ENCODE measurements at places on chromosomes 13 and 19.

DNA sequence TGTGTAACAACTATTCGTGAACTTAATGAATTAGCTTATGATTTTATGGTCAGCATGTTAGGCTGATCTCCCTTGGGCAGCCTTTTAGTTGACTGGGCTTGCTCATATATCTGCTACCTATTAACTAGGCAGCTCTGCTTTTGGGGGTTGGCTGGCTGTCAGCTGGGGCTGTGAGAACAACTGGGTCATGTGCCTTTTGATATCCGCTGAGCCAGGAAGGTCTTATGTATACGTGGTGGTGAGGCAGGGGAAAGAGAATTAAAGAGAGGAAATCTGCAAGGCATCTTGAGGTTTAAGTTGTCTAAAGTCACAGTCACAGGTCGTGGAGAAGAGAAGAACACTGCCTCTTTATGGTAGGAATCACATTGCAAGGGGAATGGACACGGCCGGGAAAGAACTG, 206.9 kb downstream of the LMO7 start:
- no peak for DNase-seq

GRCh38 chr19:35542209-35542608, 3.2 kb upstream of the TMEM147 start:
- DNase-seq, result no peak

- DNase-seq, result no peak
Measured at GRCh38 chr19:2469102-2469914, 6.6 kb upstream of the GADD45B start.

GRCh38 chr19:4374498-4375163, 25.7 kb downstream of the SH3GL1 start:
- DNase-seq, result no peak

DNA sequence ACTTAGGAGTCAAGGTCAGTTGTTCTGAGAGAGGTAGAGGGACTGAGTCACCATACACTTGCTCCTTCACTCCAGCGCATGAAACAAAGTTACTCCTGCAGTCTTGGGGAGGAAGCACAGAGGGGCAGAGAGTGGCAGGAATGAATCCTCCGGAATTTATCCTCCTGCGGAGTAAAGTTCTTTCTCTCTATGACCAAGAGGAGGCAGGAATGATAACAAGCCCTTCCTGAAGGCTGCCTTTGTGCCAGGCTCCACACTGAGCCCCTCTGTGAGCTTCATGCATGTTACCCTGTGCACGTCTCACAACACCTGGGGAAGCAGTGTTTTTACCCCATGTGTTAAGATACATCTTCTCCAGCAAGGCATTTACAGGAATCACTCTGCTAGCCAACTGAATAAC, 458.4 kb downstream of the KLF12 start:
- DNase-seq, result no peak

- no peak for DNase-seq
Measured at GRCh38 chr19:30540761-30541160, 168.6 kb downstream of the ZNF536 start.

DNA sequence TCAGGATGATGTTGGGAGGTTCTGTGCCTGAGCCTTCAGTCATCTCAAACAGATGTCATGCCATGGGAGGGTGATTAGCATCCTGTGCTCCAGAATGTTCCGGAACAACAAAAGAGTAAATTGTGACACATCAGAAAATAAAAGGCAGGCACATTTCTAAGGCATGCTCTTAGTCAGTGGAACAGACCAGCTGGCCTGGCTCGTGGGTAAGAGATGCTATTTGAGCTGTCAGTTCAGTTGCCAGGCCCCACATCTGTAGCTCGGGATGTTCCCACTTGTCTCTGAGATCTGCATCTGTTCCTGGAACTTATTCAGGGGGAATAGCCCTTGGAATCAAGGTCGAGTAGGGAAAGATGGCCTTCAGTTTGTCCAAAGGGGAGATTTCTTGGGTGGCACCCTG, 26.0 kb downstream of the OLFM4 start:
- DNase-seq, result no peak

DNA sequence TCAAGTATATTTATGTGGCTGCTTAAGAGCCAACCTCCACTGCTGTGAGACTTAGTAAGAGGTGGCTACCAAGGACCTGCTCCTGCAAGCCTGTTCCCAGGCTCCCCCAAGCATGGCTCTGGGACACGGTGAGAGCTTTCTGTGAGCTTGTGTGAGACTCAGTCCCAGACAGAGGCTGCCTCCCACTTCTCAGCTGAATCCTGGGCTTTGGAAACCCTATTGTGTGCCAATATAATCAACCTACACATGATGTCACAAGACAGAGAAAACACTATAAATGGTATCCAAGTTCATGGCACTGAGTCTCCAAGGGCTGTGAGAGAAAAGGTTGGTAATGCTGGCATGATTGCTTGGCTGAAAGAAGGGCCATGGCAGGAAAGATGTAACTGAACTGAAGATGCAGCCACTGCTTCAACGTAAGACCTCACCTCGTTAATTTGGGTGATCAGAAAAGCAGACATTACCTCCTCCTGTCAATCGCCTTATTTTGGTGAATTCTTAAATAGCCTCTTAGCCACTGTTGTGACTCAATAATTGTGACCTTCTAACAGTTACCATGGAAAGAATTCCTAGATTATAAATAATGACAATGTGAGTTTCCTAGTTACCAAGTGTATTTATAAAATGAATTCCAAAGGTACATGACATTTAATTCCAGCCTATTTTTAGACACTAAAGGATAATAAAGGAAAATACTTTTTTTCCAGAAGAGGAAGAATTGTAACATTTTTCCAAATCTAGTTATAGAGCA, 332.0 kb downstream of the IRS2 start:
- DNase-seq, result no peak

DNA sequence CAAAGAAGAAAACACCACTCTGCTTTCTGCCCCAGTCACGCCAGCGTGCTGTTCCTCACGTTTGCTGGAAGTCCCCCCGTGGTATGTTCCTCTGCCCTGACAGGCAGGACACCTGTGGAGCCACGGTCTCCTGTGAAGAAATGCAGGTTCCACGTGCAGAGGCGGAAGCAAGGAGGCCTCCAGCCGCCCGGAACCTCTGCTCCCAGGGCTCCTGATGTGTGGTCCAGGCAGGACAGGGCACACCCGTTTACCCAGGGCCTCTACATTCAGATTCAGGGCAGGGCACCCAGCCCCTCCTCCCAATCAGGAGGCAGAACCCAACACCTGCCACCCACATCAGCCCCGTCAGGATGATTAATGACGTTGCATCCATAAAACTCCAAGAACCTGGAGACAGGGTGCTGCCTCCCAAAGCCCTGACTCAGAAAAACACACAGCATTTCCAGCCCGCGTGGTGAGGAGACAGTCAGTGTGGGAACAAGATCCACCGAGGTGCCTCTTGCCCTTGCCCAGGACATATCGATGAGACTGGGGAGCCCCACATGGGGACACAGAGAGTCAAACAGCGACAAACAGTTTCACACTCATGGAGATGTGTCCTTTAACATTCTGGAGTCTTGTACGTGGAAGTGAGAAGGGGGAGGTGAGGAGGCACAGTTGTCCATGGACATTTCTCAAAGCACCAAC, 76.2 kb downstream of the COL4A1 start:
- no peak for DNase-seq

GRCh38 chr19:56299688-56300087, 15.0 kb downstream of the ZSCAN5A start:
- DNase-seq, result no peak

DNA sequence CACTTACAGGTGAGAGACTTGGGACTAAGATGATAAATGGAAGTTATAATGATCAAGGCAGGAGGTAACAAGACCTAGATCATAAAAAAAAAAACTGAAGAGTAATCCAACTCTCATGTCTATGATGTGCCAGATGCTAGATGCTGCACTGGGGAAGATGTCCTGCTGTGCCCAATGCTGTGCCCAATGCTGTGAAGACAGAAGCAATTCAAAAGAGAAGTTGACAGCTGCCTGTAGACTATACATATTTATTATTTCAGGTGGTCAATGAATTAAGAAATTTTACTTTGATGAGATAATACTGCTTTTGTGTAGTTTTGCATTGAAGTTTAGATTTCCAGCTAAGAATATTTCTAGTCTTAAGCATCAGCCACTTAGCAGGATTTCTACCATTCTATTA, 21.5 kb downstream of the VWA8 start:
- no peak for DNase-seq

- no peak for DNase-seq
Measured at GRCh38 chr13:97316390-97316789, 94.3 kb downstream of the MBNL2 start.

- DNase-seq, result no peak
Measured at GRCh38 chr13:83086948-83087347, 795.3 kb downstream of the SLITRK1 start.

GRCh38 chr13:73715114-73715910, 418.9 kb downstream of the KLF12 start:
- DNase-seq, result no peak

DNA sequence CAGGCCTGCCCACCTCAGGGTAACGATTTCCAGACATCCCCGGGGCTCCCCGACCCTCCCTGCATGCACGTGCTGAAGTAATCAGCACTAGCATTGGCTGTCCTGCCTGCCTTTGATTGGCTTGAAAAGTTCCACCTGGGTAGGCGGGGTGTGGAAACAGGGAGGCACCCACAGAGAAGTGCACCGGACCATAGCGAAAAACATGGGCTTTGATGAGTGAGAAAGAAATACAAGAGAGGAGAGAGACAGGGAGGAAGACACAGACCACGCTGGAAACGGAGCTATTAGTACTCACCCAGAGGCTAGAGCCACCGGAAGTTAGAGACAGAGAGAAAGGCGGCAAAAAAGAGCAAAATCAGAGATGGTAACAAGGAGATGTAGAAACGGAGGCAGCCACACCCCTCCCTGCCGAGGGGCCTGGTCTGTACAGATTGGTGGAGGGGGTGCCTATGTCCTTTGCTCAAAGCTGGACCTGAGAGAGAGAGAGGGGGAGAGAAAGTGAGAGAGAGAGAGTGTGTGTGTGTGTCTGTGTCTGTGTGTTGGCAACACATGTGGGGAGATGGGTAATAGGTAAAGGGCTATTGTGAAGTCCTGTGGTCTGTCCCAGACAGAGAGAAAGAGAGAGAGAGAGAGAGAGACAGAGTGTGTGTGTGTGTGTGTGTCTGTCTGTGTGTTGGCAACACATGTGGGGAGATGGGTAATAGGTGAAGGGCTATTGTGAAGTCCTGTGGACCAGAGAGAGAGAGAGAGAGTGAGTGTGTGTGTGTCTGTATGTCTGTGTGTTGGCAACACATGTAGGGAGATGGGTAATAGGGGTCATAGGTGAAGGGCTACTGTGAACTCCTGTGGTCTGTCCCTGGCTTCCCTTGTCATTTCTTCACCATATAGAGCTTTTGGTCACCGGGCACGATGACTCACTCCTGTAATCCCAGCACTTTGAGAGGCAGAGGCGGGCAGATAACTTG, 2.9 kb downstream of the CGB3 start:
- no peak for DNase-seq

DNA sequence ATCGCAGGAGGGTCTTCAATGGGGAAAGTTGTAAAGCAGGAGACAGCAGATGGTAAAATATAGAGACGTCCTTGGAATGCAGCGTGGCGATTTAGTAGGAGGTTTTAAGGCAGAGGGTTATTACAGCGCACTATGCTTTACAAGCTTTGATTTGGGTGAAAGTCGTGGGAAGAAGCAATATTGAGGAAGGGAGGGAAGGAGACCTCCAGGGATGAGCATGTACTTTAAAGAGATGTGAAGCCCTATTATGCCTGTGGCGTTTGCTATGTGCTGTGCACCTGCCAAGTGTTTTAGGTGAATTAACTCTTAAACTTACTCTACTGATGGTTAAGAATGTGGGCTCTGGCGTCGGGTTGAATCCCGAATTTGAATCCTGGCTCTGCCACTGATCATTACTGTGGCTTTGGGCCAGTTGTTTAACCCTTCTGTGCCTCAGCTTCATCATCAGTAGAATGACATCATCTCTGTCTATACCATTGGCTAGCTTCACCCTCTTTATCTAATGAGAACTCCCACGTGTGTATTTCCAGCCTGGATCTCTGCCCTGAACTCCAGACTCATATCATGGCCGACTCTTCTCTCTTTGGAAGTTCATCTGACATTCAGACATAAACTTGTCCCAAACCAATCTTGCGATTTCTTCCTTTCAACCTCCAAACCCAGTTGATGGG, 583 bp downstream of the CCDC61 start:
- DNase-seq, result no peak

- DNase-seq, result no peak
Measured at GRCh38 chr19:35909684-35910035, 1.6 kb upstream of the TYROBP start.

DNA sequence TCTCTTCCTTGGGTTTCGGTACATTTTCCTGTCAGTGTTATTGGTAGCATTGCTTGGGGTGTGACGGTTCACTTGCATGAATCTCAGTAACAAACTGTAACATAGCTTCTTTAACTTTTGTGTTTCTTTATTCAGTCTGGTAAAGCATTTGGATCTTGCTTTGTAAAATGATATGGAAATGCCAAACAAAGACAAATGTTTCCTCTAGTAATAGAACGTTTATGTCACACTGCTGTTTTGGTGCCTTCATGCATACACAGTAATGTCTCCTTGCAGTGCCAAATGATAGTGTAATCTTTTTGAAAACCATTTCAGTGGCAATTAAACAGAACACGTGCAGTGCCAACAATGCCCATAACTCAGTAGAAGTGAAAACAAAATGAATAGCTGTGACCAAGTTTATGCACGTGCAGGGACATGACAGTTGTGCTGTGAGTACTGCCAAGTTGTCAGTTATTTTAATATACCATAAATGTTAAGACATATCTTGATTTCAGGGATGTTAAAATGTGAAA, 110.8 kb downstream of the RXFP2 start:
- no peak for DNase-seq

DNA sequence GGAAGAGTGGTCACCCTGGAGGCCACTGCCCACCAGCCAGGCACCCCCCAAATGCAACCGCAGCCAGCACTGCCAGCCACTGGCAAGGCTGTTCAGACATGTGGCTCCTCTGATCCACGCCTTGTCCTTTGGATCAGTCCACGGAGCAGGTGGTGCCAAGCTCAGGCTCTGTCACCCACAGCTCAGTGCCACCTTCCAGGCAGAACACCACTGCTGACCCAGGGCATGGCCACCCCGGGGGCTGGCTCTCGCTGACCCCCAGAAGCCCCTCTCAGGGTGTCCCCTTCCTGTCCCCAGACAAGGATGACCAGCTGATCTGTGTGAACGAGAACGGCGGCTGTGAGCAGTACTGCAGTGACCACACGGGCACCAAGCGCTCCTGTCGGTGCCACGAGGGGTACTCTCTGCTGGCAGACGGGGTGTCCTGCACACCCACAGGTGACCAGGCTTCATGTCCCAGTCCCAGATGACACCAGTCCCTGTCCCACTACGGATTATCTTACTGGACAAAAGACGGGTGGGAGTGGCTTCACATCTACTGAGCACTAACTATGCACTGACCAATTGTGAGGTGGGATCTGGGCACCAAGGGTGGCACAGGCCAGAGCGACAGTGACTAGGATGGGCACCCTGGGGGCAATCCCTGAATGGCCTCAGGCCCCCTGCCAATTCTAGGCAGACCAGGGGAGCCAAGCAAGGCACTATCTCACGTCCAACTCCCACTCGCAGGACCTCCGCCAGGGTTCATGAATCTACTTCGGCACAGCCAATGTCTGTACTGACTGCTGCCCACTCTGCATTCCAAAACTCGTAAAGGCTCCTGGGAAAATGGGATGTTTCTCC, 7.0 kb upstream of the F10 start:
- no peak for DNase-seq
